ENCODE measurements at places on chromosomes 3 and 15.
A peak's percentile ranks its signal among the peaks of the same experiment; 100 is the strongest.

DNA sequence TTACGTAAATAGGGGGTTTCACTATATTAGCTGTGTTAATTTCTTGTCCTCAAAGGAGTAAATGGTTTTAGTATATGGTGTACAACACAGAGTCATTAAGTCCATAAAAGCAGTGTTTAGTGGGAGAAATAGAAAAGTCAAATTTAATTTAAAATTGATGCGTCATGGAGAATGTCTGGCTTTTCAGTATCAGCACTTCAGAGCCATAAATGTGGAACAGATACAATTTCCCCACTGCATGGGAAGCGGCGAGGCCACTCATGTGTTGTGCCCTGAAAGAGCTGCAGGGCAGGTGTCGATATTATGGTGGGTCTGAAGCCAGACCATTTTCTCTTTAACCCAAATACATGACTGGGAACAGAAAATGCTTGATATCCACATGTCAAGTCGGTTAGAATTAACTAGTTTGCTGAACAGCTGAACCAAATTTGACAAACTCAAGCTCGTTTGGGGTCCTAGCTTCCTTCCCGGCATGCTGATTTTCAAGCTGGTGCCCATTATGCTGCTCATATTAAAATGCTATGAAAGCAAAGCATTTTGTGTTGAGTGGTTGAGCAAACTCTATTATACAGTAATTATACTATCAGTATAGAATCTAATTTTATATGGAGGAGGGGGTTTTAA is 364.6 kb upstream of the TBL1XR1 start:
- DNase-seq: no peak

DNA sequence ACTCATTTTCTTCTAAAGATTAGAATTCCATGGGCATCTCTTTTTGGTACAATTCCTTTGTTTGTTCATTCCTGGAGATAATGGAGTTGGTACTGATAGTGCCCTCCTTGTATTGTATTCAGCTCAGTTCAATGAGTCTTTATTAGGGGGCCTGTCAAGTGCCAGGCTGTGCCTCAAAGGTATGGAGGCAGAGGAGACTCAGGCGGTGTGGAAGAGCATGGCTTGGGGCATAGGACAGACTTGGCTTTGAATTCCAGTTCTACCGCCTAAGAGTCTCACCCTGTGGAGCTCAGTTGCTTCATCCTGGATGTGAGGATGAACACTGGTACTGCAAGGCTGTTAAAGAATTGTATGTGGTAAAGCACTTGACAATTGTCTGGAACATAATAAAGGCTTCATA is 196.6 kb upstream of the IL12A start:
- no peak for DNase-seq

- DNase-seq: no peak
Measured at GRCh38 chr3:140559546-140559945, 118.3 kb upstream of the TRIM42 start.

DNA sequence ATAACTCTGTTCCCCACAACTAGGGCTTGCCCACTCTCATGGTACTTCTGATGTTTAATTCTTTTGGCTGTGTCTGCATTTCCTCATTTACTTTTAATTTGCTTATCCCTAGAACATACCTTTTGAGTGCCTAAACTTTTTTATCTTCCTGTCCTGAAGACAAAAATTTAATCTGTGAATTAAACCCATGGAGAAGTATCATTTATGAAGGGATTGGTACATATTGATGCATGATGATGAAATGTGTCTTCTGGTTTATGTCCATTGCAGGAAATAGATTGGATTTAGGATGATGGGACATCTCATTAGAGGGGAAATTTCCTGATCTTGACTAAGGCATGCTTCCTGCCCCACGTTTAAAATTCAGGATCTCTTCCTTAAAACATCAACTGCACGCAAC is 109.5 kb downstream of the PGPEP1L start:
- DNase-seq: no peak

DNA sequence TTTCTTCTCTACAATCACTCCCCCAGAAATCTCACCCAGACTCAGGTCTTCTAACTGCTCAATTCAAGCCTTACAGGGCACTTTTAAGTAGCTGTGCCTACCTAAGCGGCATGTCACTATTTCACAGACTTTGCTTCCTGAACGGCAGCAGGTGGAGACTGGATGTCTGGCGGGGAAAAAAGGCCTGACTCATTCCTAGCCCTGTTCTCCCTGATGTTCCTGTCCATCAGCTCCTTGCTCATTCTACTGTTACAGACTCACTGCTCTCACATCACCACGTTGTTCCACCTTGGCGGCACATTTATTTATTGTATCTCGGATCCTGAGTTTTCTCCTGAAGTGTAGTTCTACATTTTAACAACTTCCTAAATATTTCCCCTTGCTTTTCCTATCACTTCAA is 52.6 kb upstream of the ATP11B start:
- no peak for DNase-seq

- no peak for DNase-seq
Measured at GRCh38 chr3:63304421-63304820, 26.3 kb downstream of the SYNPR start.

DNA sequence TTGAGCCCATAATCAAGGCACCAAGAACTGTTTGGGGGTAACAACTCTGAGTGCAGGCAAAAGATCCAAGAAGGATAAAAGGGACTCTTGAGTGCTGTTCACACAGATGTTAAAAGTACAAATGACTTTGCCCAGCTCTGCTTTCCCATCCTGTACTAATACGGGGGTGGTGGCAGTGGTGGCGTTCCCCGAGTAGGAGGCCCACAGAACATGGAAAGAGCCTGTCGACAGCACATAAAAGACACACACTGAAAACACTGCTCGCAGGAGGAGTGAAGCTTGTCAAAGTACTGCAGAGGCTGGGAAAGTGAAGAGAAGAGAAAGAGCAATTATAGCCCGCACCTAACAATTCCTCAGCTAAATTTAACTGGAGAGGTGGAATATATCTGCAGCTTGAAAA is 40.9 kb downstream of the HACD2 start:
- no peak for DNase-seq

DNA sequence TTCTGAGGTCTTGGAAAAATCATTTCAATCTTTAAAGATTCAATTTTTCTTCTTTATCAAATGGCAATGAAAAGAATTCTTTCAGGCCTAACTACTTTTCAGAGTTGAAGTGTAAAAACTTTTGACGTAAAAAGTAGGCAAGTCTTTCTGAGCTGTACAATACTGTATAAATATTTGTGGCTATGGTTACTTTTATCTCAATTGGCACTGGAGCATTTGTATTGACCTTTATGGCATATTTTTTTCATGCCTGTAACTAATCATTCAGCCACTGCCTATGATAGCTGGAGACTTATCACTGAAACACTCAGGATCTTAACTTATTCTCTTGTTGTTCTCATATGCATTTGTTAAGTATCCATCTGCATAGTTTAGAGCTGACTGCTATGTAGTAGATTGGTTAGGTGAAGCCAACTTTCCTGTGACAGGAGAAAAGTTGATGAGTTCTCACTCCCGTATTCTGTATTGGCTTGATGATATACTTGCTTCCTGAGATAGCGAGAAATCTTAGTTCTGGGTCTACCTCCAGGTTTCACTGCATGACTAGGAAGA is 290.4 kb upstream of the TBL1XR1 start:
- no peak for DNase-seq

DNA sequence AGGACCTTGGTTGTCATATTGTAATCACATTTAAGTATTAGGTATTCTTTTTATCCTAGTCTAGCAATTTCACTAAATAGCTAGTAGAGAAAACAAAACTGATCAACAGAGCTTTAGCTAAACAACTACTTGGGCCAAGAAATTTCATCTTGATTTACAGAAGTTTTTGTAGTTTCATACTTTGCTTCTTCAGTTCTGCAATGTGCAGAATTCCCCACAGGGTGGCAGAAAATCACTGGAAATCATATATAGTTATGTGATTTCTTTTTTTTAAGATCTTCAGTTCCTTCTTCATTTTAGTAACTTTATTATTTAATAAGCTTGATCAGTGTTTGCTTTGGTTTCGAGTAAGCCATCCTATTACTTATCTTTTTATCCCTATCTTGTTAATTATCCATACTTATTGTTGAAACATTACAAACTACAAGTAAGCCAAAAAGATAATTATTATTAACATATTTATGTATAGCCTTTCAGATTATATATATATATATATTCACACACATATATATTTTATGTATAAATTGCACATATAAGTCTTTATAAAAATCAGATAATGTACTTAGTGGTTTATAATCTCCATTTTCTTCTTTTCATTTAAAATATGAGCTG is 2.2 kb upstream of the BNIP2 start:
- peak; percentile 87 for DNase-seq

GRCh38 chr3:177231242-177231641 is 34.0 kb upstream of the TBL1XR1 start:
- no peak for DNase-seq

GRCh38 chr3:24956613-24957012 is 462.0 kb upstream of the THRB start:
- DNase-seq: no peak

DNA sequence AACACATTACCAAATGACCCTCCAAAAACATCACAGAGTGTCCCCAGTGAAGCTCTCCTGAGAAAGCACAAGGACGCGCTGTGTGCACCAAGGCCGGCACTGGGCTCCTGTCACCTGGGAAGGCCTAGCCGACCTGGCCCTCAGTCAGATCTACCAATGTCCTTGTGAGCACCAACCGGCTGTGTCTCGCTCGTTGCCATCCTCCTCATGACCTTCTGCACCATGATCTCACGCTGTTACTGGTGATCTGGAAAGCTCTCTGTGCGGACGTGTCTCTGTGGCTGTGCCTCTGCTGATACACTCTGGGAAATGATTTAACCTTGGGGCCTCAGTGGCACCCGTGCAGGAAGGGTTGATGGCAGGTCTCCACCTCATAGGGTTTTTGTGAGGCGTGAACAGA is 24.2 kb downstream of the ZXDC start:
- no peak for DNase-seq

DNA sequence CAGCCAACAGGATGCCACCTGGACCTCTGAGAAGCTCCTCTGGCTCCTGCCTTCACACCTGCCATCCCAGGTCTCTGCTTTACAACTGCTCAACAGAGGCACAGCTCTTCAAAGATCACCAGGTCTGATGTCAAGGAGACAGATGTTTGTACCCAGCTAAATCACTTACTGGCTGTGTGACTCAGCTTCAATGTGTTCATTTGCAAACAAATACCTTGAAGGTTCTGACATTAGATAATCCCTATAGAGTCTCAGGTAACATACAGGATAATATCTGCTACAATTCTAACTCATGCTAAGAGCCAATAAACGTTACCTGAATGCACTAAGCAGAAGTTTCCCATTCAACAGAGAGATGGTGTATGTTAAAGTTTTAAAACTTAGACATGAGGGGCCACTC is 163.4 kb upstream of the IGF1R start:
- DNase-seq: no peak

All from inflammatory macrophage treated with lipopolysaccharide for 1 hour (primary cell).